ENCODE measurements at places on chromosomes 12 and 14.

DNA sequence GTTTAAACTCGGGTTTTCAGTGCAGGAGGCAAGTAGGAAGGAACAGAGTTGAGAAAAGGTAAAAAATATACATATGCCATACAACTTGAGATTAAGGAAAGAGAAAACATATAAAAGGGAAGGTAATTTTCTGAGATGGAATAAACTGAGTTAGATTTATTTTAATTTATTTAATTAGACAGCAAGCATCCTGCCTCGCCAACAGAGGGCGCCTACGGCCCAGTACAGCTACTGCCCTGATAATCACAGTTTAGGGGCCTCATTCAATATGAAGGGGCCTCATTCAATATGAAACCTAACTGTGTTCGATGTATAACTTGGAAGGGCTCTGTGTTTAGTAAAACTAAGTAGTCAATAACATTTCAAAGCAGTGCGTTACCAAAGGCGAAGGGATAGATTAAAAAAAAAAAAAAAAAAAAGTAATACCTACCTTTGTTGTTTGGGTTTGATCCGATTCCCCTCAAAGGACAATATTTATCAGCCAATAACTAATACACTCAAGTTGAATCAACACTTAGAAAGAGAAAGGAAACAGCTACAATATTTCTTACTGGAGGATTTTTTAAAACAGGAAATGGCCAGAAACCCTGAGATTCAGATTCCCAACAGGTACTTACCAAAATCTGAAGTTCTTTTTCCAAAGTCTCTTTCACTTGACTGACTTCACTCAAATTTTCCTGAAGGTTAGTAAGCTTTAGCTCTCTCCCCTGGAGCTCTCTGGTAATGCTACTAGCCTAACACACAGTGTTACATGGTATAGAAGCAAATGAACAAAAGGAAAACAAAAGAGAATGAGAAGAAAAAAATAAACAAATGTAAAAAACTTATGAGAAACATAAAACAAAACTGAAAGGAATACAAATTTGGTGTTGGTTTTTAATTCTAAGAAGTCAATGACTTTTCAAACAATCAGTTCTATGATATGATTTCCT lies 70.0 kb upstream of the VPS33A start:
- no peak for DNase-seq

DNA sequence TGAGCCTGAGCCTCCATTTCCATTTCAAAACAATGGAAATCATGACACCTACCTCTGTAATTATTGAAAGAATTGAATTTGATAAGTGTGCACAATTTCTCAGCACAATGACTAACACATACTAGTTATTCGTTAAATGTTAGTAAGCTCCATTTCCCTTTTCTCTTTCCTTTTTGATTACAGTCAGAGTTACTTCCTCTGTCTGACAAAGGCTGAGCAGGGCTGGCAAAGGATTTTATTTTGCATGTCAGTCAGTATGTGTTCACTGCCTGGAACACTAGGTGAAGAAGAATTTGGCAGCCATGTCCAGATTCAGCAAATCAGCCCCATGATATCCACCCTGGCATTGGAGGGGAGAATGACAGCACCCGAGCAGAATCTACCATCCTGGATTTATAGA lies 12.2 kb upstream of the RHOJ start:
- DNase-seq, result no peak

DNA sequence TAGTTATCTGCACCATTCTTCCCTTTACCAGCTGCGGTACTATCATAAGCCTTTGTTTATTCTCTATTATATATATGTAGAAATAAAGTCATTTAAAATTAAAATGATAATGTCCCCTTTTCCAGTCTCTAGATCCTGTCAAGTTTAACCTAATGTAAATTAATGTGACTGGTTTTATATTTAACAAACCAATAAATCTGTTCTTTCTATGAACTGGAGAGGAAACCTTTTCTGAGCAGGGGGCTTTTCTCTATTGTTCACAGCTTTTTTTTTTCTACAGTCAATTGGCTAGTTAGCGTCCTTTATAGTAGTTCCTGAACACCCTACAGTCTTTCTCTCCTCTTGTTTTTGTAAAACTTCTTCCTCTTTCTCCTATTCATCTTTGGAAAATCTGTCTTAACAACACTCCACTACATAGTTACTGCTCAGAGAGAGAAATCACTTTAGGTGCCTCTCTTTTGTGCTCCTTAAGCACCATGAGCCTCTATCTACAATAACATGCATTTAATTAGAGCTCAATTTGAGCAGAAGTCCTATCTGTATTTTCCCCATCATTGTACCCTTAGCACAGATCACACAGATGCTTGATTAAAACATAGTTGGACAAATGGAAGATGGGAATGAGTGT lies 332.6 kb upstream of the SYT1 start:
- no peak for DNase-seq

- no peak for DNase-seq
Observed at GRCh38 chr14:92917041-92917940, 5.7 kb upstream of the CHGA start.

- no peak for DNase-seq
Observed at GRCh38 chr12:25496098-25496587, 56.9 kb downstream of the LMNTD1 start.

DNA sequence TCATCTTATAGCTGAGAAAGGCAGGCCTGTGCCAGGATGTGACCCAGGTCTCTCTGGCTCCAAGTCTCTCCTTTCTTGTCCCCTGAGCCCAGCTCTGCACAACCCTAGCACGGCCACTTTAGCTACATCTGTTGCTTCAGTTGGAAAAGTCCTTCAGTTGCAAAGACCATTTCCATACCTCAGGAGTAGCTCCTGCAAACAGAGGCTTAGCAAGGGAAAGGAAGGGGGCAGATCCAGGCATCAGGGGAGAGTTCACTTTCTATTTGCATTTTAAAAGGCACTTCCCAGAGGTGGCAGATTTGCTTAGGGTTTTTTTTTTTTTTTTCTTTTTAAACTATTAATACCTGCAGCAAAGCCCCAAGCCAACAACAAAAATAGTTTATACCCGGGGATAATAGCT lies 3.0 kb upstream of the PITPNM2 start:
- DNase-seq, result no peak

DNA sequence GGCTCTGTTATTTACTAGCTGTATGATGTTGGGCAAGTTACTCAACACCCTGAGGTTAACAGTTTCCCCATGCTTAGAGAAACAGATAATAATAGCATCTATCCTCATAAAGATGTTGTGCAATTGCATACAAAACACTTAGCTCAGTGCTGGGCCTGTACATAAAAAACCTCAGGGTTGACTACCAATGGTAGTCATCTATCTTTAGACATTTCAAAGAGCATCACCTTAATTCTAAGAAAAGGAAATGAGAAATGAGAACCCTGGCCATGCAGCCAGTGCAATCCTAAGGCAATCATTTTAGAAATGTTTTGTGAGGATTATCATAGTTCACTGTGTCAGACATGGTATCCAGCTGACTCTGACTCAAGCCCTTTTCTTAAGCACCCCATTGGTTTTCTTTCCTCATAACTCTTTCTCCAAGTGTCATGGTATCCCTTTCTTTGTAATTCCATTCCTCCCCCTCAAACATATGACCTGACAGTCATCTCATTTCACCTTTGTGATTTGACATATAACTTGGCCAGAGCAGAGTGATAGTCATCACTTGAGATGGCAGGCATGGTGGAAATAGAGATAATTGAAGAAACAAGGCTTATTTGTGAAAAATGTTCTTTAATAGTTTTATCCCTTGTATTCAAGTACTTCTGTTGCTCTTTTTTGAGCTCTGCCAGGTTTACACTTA lies 29.5 kb upstream of the OSBPL8 start:
- DNase-seq, result no peak

GRCh38 chr12:42918443-42918842 lies 328.9 kb upstream of the PRICKLE1 start:
- DNase-seq, result no peak

DNA sequence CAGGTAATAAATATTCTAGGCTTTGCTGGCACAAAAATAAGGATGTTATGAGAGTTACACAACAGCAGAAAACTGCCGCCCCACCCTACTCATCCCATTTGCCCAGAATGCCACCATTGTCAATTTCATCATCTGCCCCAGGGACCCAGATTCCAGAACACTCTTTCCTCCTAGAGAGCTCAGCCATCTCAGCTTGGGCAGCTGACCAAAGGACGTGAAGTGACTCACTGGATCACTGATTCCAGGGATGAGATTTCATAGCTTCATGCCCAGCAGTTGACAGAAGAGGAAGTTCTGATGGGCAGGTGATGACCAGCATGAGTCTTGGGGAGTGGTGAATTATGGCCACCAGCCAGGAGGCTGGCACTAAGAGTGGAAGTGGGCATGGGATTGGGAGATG lies 450.3 kb downstream of the RMST start:
- no peak for DNase-seq

GRCh38 chr14:57833323-57833722 lies 32.6 kb downstream of the SLC35F4 start:
- DNase-seq, result no peak

GRCh38 chr12:68439368-68440045 lies 107.3 kb upstream of the MDM1 start:
- no peak for DNase-seq

All from stimulated activated CD8-positive, alpha-beta memory T cell treated with anti-CD3 and anti-CD28 coated beads, Interleukin-2, amount 100 ng/mL, for 1 hour (primary cell).